ENCODE measurements at places on chromosomes 6 and 20. TPM values are rescaled to one million over a fixed set of nuclear protein-coding genes. Genes with fewer than 3 reads are reported as not detected.

Gene ALDH8A1
- total RNA-seq, result 0.46 TPM

Gene BPIFB4
- total RNA-seq, result not detected

Gene ARMC12
- total RNA-seq, result 0.28 TPM

Gene SAMD3
- 11.8 TPM for total RNA-seq

Gene C6orf136
- total RNA-seq, result 2.7 TPM

Gene MCCD1
- not detected for total RNA-seq

Gene TFAP2D
- total RNA-seq, result not detected

Gene PIGU
- 6.3 TPM for total RNA-seq

Gene RNF144B
- 0.28 TPM for total RNA-seq

Gene AHCY
- 90.7 TPM for total RNA-seq

Gene AVP
- not detected for total RNA-seq

Gene PPP1R16B
- not detected for total RNA-seq

Gene PGC
- total RNA-seq, result not detected

Gene PROCR
- 50.8 TPM for total RNA-seq

Gene GPR6
- not detected for total RNA-seq

Gene HCK
- total RNA-seq, result not detected

Gene GRIK2
- total RNA-seq, result 3.5 TPM

Gene FARS2
- total RNA-seq, result 25.3 TPM

Gene ELOVL4
- 5.6 TPM for total RNA-seq

Gene SUMO4
- total RNA-seq, result 1.3 TPM

Gene STX7
- total RNA-seq, result 30.2 TPM

Gene FKBP1C
- 0.57 TPM for total RNA-seq

Gene DEFB127
- not detected for total RNA-seq

Gene PM20D2
- total RNA-seq, result 2.0 TPM

Gene EYA4
- 16.6 TPM for total RNA-seq

Gene PSORS1C1
- 1.7 TPM for total RNA-seq

Measured in smooth muscle cell of bladder (primary cell).